NCI-H1048 (cell line): ENCODE measurements at places on chromosomes 13 and 19.

DNA sequence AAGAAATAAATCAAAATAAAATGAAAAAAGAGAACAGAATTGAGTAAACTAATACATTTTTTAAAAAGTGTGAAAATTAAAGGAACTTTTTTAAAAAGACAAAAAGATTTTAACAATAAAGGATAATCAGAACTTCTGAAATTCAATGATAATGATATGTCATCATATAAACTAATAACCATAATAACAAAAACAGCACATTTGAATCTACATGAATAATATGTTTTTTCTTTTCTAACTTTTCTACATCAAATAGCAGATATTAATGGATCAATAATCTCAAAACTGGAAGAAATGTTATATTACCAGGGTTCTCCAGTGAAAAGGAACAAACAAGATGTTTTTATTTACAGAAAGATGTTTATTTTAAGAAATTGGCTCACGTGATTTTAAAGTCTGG, 903.3 kb upstream of the MIR17HG start:
- no peak for DNase-seq

DNA sequence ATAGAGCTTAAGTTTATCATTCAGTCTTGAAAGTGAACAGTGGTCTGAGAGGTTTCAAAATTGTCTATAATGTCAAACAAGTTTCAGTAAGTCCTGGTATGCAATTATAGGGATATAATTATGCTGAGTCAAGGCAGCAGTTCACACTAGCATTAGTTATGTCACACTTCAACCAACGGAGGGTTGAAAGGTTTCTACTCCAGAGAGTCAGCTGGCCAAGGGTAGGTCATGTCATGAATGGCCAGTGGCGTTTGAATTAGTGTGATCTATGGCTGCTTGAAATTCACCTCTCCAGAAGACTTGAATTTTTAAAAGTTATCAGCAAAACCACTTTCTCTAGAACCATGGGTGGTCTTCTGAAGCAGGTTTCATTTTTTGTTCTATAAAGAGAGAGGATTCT, 108.6 kb downstream of the TNFRSF19 start:
- DNase-seq: no peak

- DNase-seq: no peak
Measured at GRCh38 chr13:85298387-85298924, 500.8 kb downstream of the SLITRK6 start.

DNA sequence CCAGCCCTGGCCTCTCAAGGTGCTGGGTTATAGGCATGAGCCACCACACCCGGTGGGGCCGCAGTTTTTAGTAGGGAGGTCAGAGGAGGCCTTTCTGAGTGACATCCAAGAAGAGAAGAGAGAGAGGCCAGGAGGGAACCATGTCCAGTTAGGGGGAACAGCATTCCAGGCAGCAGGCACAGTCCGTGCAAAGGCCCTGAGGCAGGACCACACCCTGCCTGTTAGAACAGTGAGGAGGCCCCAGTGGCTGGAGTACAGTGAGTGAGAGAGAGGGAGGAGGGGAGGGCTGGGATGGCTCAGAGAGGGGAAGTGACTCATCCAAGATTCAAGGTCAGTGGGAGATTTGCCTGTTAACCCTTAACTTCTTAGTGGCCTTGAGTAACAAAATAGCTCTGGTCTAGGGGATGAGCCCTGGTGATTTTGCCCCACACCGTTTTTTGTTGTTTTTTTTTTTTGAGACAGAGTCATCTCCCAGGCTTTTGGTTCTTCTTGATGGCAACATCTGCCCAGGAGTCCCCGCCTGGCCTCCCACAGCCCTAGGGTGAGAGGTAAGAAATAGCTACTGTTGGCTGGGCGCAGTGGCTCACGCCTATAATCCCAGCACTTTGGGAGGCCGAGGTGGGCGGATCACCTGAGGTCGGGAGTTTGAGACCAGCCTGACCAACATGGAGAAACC, 2.7 kb upstream of the PLIN3 start:
- DNase-seq: no peak

DNA sequence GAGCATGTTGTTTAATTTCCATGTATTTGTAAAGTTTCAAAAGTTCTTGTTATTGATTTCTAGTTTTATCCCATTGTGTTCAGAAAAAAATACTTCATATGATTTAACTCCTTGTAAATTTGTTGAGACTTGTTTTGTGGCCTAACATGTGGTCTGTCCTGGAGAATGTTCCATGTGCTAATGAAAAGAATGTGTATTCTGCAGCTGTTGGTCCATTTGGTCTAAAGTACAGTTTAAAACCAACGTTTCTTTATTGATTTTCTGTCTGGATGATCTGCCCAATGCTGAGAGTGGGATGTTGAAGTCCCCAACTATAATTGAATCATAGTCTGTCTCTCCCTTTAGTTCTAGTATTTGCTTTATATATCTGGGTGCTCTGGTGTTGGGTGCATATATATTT, 34.9 kb upstream of the TPP2 start:
- no peak for DNase-seq

DNA sequence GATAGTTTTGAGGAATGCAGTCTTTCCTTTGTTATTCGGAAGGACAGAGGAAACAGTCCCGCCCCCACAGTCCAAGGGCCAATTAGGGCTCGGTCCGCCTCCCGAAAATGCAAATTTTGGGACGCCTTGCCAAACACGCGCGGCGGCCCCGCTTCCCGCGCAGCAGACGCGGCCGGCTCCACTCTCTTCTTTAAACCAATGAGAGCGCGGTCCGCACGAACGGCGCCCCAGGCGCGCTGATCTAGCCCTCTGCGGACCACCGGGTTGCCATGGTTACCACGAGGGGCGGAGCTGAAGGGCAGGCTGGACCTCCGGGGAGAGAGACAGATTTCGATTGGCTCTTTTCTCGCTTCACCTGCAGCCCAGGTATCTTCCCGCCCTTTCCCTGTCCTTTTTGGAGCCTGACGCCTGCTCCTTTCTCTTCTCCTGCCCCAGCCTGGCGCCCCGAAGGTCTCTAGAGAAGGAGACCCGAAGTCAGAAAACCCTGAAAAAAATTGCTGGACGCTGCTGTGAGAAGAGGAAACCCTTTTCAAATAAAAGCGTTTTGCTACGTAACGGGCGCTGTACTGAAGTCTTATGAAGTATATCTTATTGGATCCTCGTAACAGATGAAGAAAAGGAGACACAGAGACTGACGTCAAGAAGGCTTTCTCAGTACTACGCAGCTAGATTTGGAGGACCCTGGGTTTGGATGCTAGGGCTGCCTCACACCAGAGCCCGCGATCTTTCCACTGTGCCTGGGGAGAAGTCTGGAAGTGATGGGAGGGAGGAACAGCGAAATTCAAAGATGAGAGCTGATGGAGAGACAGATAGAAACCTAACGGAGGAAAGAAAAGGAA, 2.0 kb downstream of the PTH2 start:
- peak; percentile 79 for DNase-seq

GRCh38 chr19:17872251-17873001, 681 bp downstream of the SLC5A5 start:
- DNase-seq: no peak

DNA sequence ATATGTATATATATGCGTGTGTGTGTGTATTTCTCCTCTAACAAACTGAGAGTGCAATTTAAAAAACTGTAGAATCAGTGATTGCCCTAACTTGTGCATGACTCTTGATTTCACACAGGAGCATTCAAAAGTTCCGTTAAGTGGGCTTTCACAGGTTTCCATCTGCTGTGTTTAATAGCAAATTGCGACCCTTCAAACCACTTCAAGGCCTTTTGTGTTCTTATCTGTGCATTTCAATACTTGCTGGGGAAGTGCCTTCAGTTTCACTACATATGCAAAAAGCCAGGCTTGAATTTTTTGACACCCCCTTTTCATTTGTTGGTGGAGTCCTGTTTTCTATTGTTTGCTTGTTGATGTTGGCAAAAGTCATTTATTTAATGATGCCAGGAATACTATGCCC, 158.0 kb downstream of the TM9SF2 start:
- DNase-seq: no peak

DNA sequence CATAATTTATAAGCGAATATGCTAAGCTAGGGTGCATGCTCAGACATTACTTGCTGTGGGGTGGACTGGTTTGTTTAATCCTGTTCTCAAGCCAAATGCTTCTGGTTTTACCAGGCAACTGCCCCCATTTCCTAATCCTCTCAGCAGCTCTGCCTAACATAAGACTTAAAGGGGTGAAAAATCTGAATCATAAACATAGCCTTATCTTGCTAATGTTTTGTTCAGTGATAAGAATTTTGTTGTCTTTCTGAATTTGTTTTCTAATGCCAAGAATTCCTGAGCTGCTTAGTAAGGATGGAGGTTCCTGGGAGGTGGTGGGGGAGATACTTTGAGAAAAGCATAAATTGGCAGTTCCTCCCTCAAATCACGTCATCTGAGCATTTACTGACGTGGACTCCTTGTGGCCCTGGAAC, 42.7 kb downstream of the ING1 start:
- no peak for DNase-seq

GRCh38 chr19:57068311-57068710, 51.5 kb upstream of the USP29 start:
- DNase-seq: no peak

GRCh38 chr13:21672287-21672680, 1.4 kb downstream of the FGF9 start:
- no peak for DNase-seq

DNA sequence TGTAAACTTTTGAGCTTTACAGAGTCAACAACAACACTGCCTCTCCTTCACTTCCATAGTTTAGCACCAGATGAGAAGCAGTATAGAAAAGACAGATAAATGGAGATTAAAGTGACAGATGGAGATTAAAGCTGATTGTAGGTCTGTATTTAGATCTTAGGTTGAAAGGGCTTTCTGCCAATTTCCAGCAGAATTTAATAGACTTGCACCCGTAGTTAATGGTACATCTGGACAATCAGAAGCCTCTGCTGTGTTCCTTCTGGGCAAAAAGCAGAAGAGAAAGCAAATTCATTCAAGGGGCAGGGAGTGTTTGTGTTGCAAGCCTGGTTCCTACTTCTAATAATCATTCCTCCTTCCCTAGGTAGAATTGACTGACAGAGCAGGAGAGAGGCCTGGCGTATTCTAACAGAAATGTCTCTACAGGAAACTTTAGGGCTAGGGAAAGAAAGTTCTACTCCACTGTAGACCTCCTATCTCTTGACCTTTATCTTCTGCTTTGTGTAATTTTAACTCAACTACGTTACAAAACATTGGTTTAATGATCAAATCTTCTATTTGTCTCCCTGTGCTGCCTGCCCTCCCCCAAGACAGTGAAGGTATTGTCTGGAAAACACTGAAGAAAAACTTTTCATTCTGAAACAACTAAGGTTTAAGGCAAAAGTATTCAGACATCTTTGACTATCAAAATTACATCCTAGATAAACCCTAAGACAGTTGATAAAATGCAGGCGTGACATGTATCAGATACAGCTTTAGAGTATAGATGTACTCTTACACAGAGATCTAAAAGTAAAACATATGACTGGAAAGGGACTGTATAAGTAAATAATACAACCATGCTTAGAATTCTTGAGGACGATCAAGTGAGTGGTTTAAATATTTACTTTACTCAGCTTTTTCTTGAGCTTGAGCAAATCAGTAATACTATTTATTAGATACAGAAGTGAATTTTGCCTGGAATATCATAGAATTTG, 44.4 kb downstream of the GPC6 start:
- DNase-seq: no peak

- DNase-seq: no peak
Measured at GRCh38 chr13:39888865-39889810, 233.7 kb downstream of the COG6 start.

DNA sequence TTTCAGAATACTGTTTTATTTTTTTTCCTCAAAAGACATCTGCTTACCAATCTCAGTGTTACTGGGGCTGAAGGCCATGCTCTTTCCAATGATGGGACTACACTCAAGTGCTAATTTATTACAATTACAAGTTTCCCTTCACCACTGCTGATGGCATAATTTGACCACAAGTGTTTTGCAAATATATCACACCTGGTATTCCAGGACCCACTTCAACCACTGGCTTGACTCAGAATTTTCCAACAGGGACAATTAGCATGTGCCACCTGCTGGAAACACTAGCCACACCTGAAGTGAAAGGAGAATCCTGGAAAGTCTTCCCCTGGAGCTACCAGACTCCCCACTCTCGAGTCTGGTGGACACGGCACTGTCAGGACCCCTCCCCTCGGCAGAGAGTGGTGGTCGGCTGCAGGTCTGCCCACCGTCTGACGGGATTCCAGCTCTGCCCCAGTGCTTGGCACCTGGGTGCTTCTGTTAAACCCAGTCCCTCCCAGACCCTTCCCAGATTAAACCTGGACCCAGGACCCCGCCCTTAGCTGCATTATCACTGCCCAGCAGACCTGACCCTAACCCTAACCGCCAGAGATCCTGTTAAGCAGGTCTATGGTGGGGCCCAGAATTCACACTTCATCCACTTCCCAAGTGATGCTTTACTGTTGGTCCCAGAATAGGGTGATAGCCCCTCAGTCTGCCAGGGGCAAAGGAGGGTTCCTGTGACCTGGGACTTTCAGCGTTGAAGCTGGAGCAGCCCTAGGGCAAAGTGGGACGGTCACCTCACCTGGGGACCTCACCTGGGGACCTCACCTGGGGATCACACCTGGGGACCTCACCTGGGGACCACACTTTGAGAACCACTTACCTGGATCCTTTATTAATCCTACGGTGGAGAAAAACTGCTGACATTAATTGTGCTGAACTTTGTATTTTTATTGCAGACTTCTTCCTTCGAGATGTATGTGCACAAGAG, 17.6 kb upstream of the RASA3 start:
- DNase-seq: no peak

DNA sequence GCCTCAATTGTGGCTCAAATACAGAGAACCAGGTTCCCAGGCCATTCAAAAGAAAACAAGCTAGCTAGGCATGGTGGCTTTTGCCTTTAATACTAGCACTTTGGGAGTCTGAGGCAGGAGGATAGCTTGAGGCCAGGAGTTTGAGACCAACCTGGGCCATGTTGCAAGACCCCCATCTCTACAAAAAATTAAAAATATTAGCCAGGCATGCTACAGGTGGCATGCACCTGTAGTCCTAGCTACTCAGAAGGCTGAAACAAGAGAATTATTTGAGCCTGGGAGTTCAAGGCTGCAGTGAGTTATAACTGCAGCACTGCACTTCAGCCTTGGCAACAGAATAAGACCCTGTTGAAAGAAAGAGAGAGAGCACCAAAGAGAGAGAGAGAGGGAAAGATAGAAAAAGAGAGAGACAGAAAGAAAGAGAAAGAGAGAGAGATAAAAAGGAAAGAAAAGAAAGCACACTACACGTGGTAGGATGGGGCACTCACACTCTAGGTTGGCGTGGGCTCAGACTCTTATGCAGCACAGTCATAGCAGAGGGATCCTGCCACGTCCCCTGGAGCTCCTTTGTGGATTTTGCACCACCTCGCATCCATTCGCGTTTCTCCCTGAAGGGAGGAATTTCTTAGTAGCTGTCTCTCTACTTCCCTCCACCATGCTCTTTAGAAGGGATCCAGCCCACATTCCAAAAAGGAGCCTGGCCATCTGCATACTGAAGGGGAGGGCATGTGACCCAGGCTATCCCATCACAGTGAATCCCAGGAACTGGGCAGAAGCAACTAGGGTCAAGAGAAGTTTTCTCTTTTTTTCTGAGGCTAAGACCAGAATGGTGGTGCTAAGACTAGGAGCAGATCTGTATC, 789.9 kb downstream of the UQCRFS1 start:
- no peak for DNase-seq
